Posterior cingulate gyrus (tissue), 11 donors: ENCODE measurements at places on chromosomes 6 and 20.
A peak's percentile ranks its signal among the peaks of the same experiment; 100 is the strongest.

DNA sequence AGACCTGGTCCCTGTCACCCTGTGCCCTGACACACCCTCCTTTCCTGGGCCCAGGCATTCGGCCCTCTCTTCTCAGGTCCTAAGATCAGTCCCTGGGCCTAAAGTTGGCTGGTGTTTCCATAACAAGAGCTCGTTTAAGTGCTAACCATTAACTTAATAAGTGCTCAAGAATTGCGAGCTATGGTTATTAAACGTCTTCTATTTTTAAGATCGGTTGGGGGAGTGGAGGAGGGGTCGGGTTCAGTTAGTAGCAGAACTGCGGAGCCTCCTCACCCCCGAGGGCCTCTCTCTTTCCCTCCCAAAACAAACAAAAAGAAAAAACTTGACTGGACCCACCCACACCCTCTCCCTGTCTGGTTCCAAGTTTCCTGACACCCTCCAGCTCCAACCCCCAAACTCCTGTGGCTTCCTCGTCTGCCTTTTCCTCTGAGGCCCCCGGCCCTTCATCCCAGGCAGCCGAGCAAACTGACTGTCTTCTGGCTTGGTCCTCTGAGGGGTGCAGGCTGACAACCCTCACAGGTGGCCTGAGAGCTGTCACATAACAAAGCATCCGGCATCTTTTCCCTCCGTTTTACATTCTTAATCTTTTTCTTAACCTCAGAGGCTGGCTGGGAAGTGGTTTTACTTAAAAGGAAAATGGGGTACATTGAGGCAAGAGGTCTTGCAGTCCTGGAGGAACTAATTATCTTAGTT is 2.0 kb downstream of the STK35 start:
- no peak for DNase-seq

GRCh38 chr6:159640322-159640721 is 52.7 kb downstream of the SOD2 start:
- DNase-seq = no peak

DNA sequence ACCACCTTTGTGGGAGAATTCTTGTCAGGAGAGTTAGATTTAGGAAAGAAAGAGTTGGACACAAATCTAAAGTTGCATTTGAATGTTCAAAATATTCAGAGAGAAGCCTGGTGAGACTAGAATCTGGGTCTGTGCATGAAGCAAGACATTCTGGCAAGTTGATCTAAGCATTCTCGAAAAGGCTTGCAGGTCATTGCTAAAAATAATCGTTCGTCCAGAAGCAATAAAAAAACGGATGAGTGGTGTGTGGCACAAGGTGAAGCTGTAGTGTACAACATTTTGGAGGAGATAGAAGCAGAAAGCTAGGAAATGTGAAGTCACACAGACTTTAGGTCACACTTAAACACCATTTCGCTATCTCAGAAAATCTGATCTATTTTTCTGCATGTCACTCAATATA is 114.9 kb upstream of the IFNGR1 start:
- no peak for DNase-seq

- DNase-seq = no peak
These were observed 138.0 kb downstream of the HFE start for GRCh38 chr6:26224940-26225847.

GRCh38 chr20:50673466-50674137 is 17.7 kb downstream of the RIPOR3 start:
- no peak for DNase-seq

- no peak for DNase-seq
These were observed 30.9 kb downstream of the LBP start for GRCh38 chr20:38377039-38377685.

DNA sequence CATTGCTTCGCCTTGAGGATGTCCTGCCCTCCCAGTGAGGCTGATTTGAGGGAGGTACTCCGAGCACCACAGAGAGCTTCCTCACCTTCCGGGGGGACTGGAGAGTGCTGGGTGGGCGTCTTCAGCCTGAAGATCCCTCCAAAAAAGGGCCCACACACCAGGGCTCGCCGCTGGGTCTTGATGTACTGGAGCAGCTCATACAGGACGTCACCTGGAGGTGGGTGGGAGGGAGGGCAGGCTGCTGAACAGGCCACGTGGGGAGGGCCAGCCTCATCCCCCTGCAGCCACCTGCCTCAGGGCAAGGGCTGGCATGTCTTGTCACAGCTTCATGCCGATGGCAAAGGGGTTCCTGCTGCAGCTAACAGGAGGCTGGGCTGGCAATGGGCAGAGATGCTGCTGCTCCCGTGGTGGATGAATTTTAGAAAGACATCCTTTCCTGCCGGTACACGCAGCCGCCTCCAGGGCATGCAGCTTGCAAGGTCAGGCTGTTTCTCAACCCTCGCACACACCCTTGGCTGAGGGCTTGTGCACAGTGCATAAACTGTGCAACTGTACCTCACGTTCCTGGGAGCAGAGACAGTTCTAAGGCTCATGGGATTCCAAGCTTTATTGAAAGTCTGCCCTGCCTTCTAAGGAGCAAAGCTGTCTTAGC is 14.0 kb downstream of the ETV7 start:
- DNase-seq = no peak

DNA sequence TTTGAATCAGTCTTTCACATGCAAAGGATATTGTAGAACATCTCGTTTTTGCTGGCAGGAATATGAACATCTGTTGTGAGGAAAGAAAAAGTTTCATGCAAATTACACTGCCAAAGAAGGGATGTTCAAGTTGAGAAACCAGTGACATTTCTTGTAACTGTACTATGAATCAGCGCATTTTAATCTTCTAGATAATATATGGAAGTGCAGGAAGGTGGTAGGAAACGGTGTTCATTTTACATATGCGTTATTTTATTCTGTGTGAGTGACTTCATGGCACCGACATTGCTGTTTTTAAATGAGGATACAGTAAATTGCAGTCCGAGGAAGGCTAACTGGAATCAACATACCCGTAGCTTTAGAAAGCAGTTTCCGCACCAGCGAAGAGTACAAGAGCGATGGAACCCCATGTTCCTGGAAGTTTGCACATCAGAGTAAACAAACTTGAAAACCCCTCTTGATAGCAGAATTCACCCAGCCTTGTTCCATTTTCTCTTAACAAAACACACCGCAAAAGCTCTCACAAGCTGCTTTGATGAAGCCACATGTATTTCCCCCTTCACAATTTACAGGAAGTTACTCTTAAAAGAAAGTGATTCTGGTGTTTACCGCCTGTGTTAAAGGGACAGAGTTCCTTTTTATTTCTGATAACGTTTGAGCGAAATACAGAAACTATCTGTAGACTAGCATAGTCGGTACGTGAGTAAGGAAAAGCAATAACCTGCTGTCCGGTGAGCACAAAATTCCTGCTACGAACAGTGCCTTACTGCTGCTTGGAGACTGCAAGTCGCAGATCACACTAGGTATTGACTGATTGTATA is 11.5 kb downstream of the PRDM1 start:
- DNase-seq = no peak

DNA sequence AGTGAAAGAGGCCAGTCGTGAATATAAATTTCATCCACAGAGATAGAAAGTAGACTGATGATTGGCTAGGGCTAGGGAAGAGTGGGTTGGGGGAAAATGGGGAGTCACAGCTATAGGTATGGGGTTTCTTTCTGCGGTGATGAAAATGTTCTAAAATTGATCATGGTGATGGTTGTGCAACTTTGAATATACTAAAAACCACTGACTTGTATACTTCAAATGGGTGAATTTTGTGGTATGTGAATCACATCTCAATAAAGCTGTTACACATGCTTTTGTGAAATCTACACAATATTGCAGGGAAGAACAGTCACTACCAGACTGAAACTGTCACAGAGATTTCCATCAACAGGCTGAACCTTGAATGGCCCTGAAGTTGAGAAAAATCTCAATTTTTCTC is 61.5 kb downstream of the LYRM4 start:
- DNase-seq = no peak

DNA sequence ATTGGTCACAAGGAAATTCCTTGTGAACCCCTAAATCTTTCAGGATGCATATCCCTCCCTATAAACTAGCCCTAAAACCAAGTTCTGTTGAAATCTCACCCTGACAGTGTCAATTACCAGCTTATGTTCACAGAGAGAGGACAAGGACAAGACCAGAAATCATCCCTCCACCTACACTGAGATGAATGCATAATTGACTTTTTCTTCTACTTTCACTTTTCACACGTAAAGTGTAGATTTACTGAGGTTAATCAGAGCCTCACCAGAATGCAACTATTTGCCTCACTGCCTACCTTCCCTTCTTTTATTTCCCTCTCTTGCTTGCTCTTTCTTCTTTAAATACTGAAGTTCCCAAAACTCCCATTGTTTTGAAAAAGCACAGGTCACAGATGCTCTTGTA is 15.3 kb upstream of the NKAIN2 start:
- no peak for DNase-seq

DNA sequence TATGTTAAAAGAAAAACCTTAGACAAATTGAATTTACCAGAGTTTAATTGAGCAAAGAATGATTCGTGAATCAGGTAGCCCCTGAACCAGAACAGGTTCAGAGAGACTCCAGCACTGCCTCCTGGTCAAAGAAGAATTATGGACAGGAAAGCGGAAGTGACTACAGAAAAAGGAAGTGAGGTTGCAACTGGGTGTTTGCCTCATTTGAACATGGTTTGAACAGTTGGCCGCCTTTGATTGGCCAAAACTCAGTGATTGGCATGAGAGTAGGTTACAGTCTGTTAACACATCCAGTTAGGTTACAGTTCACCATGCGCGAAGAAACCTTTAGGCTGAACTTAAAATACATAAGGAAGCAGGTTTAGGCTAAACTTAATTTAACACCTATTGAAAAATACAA is 248.8 kb downstream of the TFAP2A start:
- DNase-seq = no peak

DNA sequence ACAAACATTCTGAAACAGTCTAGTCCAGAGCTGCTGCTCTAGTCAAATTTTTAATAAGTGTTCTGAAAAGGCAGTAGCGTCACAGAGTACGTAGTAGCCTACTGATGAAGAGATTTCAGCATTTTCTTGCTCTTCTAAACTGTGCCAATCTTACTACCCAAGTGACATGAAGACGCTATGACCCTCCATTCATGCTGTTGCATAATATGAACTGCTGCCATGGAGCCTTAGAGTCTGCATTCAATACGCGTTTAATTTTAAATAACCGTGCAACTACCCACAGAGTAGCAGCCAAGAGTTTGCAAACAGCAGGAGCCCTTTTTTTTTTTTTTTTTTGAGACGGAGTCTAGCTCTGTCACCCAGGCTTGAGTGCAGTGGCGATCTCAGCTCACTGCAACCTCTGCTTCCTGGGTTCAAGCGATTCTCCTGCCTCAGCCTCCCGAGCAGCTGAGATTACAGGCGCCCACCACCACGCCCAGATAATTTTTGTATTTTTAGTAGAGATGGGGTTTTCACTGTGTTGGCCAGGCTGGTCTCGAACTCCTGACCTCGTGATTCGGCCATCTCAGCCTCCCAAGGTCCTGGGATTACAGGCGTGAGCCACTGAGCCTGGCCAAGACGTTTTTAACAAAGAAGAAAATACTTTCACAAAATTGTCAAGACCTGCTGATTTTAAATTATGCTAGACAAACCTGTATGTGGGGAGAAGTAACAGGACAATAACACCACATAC is 44.3 kb downstream of the EZR start:
- no peak for DNase-seq

DNA sequence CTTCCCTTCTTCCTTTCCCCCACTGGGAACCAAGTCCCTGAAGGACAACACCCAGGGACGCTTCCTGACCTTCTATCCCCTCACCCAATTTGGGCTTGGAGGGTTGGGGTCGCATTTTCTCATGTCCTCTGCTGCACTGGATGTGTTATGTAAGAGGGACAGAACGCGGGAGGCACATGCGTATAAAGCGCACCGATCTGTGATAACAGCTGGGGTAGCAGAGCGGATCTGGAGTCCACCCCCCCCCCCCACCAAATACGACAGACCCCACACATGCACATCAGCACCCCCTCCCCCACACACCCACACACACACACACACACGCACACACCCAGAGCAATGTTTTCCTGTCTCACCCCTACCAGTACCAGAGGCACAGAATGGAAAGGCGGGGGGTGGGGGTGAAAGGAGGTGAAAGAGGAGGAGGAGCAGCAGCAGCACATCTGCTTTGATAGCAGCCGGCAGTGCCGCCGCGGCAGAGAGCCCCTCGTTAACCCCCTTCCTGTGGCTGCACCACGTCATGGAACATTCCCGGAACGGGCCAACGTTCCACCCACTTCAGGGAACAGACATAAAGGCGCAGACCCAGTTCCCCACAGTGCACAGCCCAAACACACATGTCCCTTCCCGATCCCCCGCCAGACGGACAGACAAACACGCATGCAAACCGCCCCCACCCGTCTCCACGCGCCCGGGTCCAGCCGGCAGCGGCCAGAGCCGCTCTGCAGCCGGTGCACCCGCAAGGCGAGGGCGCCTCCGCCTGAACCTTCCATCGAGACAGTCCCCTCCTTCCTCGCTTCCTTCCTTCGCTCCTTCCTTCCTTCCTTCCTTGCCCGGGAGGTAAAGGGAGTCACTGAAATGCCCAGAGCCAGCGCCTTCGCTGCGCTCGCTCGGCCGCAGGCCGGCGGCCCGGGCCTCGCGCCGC is 590 bp downstream of the HIVEP2 start:
- peak; percentile 71 for DNase-seq

- DNase-seq = no peak
These were observed 68.5 kb downstream of the FAM229B start for GRCh38 chr6:112155886-112156285.

- DNase-seq = peak; percentile 69
These were observed 636 bp upstream of the EEF1A1 start for GRCh38 chr6:73521351-73521985.
